ENCODE measurements at places on chromosomes 6 and 20.

GRCh38 chr6:109165392-109165974, 70.2 kb downstream of the CEP57L1 start:
- DNase-seq = no peak

GRCh38 chr6:11918739-11919605, 93.1 kb upstream of the HIVEP1 start:
- no peak for DNase-seq

DNA sequence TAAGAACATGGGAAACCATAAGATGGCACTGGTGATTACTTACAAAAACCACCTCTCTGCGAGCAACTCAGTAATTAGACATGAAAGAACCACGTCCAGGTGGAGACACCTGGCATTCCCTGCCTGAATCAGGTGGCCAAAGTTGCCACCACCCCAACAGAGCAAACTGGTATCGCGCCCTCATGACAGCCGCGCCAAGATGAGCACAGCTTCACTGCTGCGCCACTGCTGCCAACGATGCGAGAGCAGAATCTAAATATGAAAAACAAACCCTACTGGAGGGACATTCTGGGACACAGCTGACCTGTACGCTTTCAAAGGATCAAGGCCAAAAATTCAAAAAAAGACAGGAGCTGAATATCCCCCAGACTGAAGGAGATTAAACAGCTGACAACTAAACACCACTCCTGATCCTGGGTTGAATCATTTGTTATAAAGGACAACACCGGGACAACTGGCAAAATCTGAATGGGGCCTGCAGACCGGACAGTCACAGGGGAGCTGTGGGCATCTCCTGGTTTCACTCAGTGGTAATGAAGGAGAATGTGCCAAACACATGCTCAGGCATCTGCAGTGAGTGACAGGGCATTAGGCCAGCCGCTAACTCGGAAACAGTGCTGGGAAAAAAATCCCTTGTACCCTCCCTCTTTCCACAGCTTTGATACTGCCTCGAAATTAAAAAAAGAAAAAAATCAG, 17.4 kb downstream of the CST7 start:
- no peak for DNase-seq

DNA sequence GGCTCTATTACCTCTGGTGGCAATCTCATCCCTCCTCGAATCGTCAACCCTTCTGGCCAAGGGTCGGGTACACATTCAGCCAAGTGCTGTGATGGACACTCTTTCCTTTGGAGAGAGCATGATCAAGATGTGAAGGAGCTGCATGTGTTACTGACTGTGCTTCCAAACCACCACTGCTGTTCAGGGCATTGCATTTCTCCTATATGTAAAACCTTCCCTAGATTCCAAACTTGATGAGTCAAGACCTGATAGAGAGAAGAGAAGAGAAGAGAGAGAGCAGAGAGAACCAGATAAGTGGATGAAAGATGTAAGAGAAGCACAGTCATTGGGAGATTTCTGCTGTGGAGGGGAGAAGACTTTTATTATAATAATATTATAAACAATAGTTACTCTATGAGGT, 162.2 kb downstream of the KCNQ5 start:
- no peak for DNase-seq

GRCh38 chr20:19975436-19975799, 41.7 kb upstream of the NAA20 start:
- no peak for DNase-seq

DNA sequence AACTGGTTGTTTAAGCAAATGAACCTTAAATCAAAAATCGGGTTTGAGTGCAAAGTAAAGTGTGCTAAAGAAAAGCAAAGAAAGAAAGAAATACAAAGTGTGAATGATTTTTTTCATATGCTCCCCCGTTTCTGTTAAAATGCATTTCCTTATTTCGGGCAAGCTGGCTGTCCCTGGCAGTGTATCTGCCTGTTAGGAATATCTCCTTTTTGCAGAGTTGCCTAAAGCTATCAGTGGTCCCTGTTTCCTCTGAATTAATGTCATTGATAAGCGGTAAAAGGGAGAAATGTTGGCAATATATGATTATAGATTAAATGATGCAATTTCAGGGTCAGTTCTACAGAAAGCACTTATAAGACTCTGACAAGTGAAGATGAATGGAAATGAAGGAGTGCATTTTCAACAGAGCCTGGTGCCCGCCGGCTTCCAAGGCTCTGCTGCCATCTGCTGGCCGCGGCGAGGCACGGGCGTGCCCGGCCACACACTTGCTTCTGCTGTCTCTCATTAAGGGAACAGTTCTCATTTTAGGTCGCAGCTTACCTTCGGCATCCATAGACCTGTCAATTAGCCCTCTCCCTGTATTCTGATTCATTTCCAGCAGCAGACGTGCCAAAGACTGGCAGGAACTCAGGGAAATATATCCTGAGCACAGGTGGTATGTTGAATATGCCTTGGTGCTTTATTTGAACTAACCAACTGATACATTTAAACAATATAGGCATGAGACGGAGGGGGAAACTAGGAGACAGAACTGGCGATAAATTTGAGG, 381.9 kb downstream of the C6orf118 start:
- DNase-seq = peak; percentile 42

- no peak for DNase-seq
Observed at GRCh38 chr6:74550821-74551220, 655.0 kb downstream of the COL12A1 start.

DNA sequence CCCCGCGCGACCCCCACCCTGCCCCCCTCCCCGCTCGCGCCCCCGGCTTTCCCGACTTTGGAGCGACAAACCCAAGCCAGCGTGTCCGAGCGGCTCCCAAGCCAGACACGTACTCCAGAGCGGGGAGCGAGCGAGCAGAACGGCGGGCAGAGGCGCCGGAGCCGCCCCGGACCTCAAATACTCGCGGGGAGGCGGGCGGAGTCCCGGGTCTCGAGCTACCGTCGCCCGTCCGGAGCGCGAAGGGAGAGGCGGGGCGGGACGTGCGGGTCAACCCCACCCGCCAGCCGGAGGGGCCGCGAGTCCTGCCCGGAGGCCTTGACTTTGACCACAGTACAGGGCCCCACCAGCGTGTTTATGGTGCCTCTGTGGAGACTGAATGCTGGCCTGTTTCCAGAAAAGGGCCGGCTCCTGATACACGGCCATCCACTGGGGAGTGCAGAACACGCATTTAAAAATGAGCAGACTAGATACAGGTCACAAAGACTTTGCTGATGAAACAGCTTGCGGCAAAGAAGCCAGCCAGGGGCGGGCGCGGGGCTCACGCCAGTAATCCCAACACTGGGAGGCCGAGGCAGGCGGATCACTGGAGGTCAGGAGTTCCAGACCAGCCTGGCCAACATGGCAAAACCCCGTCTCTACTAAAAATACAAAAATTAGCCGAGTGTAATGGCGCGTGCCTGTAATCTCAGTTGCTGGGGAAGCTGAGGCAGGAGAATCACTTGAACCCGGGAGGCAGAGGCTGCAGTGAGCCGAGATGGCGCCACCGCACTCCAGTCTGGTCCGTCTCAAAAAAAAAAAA, at the start of gene SERPINB6:
Gene SERPINB6, minus strand, starts transcription at position 148 of the 799 bp plus-strand sequence. CDS start 12,235 bp downstream, outside the sequence.
- peak; percentile 52 for DNase-seq

DNA sequence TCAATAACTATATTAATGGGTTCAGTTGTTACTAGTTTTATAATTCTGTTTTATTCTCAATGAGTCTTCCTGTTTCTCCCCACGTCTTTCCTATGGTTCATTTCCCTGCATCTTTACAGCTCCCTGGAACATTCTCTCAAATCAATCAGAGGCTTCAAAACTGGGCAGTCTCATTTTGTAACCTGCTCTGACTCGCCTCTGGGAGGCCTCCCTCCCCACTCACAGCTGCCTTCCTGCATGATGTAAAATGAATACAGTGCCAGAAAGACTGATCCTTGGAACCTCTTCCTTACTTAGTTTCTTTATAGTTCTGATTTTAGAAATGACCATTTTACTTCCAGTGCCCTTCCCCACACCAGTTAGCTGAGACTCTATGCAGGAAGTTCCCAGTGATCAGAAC, 103.9 kb downstream of the ESR1 start:
- no peak for DNase-seq

DNA sequence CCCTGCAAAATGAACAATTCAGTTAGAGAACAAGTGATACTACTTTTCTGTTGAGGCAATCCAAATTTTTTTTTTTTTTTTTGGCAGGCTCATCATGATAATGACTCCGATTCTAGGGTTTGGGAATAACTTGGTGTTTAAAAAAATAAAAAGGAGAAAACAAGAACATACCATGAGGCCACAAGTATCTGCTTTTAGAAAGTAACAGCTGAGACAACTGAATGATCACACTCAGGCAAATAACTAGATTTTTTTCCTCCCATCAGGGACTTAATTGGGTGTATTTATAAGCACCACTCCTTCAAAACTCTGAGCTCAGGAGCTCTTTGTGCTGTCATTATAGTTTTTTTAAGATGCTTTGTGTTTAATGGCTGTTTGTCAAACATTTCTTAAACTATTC, 29.6 kb downstream of the PAK5 start:
- DNase-seq = no peak

GRCh38 chr20:58613061-58613854, 37.8 kb upstream of the STX16 start:
- no peak for DNase-seq

DNA sequence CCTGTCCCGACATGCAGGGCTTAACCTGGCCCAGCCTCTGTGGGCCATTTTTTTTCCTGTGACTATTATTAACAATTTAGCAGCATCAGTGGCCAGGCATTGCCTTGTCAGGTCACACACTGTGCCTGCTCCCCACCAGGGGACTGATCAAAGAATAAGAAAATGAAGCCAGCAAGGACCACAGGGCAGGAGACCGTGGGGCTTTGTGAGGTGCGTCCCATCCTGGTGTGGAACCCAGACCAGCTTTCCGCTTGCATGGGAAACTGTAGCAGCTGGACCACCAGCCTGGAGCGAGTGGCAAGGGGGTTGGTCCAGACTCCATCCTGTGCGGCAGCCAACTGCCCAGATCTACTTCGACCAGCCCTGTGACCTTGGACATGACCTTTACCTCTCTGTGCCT, 218.3 kb downstream of the ANKRD60 start:
- DNase-seq = no peak

GRCh38 chr6:126633373-126633772, 293.5 kb downstream of the CENPW start:
- no peak for DNase-seq

GRCh38 chr20:58852543-58853271, at the start of gene GNAS:
TSS of gene GNAS (plus strand) at chr20:58852716.
- DNase-seq = peak; percentile 58

- no peak for DNase-seq
Observed at GRCh38 chr20:53129563-53129962, 157.4 kb downstream of the TSHZ2 start.

GRCh38 chr6:33798343-33798848, 5.4 kb downstream of the MLN start:
- no peak for DNase-seq

DNA sequence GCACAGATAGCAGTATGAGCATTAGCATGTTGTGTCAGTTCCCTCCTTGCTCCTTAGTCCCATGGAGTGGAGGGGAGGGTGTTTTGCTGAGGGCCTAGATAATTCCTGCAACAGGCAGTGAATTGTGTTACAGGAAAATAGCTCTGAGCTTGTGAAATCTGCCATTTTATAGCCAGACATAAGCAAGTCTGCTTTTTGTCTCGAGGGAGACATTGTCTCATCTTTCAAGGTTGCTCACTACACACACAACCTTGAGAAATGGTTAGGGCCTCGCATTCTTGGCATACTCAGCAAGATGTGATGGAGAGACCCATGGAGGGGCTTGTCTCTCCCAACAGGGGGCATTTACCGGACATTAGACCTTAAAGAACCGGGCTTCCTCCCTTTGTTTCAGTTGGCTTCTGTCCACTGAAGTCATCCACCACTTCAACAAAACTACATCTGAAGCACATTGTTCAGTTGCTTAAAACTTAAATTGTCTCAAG, 108.0 kb upstream of the FOXO3 start:
- no peak for DNase-seq

- no peak for DNase-seq
Observed at GRCh38 chr20:59817406-59817805, 116.0 kb downstream of the SYCP2 start.

DNA sequence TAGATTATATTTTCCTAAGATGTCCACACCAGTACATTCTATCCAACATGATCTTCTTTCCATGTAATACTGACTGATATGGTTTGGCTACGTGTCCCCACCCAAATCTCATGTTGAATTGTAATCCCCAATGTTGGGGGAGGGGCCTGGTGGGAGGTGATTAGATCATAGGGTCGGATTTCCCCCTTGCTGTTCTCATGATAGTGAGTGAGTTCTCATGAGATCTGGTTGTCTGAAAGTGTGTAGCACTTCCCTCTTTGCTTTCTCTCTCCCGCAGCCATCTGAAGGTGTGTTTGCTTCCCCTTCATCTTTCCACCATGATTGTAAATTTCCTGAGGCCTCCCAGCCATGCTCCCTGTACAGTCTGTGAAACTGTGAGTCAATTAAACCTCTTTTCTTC, 12.2 kb upstream of the HBS1L start:
- no peak for DNase-seq

DNA sequence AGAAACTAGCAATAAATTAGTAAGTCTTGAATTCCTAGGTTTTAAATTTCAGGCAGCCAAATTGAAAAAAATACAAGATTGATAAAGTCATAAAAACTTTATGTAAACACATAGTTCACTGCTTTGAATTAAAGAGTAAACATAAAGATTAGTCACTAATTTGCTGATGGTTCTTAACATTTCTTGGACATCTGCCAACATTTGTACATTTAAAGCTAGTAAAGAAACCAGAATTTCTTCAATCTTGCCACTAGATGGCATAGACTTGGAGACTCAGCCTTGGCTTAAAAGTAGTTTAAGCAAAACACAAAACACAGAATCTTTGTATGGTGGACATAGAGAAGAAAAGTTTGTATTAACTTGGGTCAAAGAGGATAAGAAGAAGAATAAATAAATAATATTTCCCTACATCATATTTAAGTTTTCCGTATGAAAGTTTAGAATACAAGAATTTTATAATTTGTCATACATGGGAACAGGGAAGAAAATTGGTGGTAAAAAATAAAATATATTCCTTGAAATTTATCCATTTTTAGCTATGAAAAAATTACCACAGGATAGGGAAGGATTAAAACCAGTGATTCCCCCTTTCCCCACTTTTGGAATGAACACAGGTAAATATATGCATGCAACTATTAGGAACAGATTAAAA, 41.7 kb upstream of the FAM135A start:
- peak; percentile 57 for DNase-seq

GRCh38 chr6:85261271-85261670, 188.6 kb upstream of the NT5E start:
- no peak for DNase-seq

- DNase-seq = peak; percentile 2
Observed at GRCh38 chr6:10901770-10902169, 14.9 kb downstream of the SYCP2L start.

DNA sequence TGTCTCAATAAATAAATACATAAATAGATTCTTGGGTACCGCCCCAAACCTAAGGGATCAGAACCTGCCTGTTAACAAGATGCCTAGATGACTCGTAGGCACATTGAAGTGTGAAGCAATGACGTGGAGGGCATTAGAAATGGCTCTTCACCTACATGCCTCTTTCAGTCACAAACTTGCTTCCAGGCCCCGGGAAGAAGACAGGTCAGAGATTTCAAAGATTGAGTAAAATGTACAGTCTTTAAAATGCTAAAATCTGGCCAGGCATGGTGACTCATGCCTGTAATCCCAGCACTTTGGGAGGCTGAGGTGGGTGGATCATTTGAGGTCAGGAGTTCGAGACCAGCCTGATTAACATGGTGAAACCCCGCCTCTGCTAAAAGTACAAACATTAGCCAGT, 480.8 kb upstream of the JARID2 start:
- no peak for DNase-seq

GRCh38 chr6:151001387-151002056, 136.0 kb downstream of the MTHFD1L start:
- DNase-seq = no peak

All from CD4-positive, alpha-beta T cell treated with Interleukin-12 subunit alpha and Interleukin-12 subunit beta, for 1 hour (primary cell).